ENCODE measurements at places on chromosomes 11 and 22.

DNA sequence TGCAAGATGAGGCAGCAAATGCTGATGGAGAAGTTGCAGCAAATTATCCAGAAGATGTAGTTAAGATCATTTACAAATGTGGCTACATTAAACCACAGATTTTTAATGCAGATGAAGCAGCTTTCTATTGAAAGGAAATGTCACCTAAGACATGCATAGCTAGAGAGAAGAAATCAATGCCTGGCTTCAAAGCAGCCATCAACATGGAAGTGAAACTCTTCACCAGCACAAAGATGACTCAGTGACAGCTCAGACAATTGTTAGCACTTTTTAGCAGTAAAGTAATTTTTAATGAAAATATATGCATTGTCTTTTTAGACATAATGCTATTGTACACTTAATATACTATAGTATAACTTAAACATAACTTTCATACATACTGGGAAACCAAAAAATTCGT, 71.4 kb downstream of the FANCF start:
- DNase-seq = no peak

DNA sequence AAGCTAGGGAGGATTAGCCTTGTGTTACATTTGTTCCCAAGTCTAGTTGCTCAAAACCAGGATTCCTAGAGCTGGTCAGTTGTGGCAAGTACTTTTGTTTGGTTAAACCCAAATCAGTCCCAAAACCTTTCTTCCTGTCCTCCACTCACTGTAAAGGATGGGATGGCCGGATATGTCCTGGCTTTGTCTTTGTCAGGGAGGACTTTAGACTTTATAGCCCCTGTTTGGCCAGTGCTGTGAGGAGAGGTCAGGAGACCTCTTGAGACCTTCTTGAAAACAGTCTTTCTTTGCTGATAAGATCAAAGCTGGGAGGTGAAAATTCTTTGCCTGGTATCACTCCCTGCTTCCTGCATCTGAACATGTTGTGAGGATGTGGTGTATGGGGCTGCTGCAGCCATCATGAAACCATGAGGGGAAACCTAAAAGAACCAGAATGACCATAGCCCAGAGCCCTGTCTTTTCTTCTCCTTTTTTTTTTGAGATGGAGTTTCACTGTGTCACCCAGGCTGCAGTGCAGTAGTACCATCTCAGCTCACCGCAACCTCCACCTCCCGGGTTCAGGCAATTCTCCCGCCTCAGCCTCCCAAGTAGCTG, 43.6 kb upstream of the FTH1 start:
- no peak for DNase-seq

DNA sequence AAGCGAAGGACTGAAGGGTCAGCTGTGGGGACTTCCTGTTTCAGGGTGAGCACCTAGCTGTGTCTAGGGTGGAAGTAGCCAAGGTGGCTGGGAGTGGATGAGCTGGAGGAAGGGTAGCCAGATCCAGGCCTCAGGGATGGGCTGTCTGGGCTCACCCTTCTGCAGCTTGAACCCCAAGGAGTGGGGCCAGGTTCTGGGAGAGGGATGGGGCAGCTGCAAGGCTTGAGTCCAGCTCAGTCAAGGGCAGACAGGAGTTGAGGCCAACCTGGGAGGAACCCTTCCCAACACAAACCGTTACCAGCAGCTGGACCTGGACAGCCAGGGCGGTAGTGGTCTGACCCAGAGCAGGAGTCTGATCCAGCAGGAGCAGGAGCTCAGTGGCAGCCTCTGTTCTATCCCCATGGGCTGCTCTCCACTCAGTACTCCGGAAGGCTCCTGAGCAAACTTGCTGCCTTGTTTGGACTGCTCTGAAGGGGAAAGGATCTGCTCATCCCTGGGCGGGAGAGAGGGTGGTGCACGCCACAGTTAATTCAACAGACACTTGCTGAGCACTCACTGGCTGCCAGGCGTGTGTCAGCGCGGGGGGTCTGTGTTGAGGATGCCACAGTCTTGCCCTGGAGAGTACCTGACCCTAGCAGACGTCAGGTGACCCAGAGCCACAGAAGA, 53.8 kb upstream of the THY1 start:
- no peak for DNase-seq

GRCh38 chr22:31977141-31977841, 33.0 kb downstream of the YWHAH start:
- peak; percentile 74 for DNase-seq

DNA sequence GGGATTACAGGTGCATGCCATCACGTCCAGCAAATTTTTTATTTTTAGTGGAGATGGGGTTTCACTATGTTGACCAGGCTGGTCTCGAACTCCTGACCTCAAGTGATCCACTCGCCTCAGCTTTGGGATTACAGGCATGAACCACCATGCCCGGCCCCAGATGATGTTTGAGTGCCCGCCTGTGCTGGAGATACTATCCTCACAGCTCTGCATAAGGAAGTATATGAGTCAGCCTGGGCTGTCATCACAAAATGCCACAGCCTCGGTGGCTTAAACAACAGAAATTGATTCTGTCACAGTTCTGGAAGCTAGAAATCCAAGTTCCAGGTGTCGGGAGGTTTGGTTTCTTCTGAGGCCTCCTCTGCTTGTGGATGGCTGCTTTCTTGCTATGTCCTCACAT, 119.3 kb downstream of the OSBP2 start:
- no peak for DNase-seq

Data from activated naive CD4-positive, alpha-beta T cell treated with anti-CD3 and anti-CD28 coated beads, Interleukin-2, amount 50 U/mL, for 72 hours (primary cell).